ENCODE measurements at places on chromosomes 1 and 21.

DNA sequence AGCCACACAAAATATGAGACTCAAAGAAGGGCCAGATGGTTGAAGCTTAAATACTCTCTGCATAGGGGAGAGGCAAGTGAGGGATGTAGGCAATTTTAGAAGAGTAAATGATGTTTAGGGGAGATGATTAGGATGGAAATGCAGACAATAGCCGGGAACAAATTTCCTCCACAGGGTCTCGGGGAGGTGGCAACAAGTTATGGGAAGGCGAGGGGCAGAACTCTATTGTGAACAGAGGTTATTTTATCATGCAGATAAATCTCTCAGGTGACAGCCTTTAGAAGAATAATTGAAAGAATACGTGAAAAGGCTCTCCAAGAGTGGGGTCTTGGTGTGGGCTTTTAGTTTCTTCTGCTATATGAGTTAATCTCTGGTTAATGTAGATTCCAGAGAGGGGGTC lies 166.7 kb downstream of the GALNT2 start:
- no peak for DNase-seq

DNA sequence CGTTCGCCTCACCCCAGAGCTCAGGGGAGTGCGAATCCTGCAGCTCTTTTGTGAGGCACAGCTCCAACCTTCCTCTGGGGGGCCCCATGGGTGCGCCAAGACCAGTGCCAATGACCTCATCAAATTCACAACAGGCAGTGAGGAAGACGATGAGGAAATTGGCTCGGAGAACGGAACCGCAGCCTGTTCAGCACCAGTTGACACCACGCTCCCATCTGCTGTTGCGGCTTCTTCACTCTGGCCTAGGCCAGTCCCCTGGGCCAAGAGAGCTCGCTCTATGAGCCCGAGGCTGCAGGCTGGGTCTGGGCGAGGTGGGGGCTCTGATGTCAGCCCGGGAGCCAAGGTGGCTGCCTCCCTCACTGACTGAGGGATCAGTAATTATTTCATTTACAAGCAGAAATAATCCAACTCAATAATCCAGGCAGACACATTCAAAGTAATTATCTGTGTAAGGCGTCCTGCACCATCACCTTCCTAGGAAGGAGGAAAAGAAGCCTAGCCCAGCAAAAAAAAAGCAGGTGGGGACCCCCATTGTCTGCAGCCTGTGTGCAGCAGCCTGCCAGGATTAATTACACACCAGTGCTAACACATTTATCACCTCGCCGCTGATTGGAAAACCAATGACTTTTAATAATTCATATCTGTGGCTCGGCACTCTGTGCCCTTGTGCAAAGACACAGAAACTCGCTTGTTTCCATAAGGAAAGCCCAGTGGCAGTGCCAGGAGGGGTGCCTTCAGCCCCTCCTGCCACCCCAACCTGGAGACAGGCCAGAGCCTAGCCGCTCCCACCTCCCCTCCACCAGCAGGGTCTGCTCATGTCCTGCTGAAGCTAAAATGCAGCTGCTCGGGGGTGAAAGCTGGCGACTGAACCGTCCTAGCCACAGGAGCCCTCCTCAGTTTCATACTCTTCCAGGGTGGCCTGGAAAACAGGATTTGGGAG lies 1.9 kb downstream of the PLEKHA6 start:
- no peak for DNase-seq

DNA sequence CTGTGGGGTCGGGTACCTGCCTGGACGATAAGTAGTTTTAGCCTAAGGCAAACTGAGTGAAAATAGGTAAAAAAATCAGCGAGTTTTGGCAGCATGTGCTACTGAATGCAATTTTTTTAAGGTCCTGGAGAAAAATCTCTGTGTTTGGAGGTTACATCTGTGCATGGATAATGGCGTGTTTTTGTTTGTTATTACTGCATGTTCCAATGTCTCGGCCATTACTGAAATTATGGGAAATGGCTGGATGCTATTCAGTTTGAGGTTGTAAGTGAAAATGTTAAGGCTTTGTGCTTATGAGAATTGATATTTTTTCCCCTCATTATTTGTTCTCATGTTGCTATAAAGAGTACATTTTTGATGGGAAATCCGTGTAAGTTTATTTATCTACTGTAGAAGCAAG lies 441.7 kb downstream of the PRDM2 start:
- no peak for DNase-seq

GRCh38 chr1:8364528-8365442 lies 46.9 kb downstream of the SLC45A1 start:
- DNase-seq = no peak

DNA sequence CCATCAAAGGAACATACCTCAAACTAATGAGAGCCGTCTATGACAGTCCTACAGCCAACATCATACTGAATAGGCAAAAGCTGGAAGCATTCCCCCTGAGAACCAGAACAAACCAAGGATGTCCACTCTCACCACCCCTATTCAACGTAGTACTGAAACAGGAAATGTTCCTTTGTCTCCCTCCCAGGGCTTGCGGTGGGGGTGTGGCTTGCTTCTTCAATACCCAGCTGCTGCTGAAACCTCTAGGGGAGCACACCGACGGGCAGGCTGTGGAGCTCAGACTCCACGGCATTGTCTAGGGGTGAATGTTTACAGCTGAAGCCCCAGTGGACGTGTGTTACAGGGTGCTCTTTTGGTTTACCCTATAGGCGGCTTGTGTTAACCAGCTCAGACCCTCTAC lies 30.5 kb upstream of the B3GALT2 start:
- no peak for DNase-seq

GRCh38 chr1:229326601-229327000 lies 16.2 kb downstream of the CCSAP start:
- DNase-seq = no peak

DNA sequence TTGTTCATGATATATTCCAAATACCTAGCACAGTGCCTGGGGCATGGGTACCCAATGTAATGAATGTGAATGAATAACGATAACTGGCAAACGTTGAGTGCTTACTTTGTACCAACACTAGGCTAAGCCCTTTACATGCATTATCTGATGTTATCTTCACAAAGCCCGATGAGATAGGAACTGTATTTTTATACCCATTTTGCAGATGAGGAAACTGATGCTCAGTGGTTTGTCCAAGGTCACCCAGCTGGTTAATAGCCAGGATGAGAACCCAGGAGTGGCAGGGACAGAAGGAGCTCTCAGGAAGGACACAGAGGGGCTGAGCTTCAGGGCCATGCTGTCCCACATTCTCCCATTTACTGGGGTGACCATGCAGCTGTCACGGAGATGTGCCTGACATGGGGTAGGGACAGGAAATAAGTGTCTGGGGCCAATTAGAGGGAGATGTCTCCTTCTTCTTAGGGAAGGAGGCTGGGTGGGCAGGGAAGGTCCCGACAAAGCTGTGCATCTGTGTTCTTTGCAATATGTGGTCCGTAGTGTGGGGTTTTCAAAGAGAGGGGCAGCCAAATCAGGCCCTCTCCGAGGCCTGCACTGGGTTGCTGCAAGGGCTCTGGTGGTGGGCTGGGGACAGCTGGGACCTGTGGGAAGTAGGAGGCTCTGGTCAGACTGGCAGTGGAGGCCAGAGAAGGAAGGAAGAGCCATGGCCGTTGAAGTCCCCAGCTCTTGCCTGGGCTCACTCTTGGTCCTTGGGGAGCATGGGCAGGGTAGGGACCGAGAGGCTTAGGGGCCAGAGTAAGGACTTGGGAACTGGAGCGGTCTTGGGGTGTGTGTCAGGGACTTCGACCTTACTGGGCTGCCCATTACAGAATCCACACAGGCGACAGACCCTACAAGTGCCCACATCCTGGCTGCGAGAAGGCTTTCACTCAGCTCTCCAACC lies 26.6 kb downstream of the A3GALT2 start:
- no peak for DNase-seq

DNA sequence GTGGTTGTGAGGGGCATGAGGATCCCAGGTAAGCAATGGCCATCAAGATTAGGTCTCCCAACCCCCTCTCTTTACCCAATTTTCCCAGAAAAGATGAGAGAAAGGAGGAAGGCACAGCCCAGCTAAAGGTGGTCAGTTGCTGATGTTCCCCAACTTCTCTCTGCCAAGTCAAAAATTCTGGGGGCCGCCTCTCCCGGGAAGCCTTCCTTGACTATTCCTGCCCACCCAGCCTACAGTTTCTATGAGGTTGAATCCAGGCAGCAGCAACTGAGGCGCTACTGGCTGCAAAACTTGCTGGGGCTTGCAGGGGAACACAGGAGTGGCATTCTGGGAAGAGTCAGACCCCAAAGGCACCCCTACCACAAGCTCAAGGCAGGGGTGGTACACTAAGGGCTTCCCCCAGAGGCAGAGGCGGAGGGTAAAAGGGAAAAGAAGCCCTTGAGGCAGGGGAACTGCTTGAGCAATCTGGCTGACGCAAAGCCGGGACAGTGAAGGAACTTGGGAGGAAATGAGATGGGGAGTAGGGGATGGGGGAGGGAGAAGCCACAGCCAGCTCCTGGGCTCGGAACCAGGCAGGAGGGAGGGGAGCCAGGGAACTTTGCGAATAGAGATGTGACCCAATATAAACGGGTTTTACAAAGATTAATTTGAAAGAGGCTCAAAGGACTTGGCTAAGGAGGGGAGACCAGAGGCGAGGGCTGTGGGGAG lies 31.2 kb downstream of the SDC3 start:
- DNase-seq = no peak

GRCh38 chr1:11134251-11134897 lies 34.7 kb upstream of the EXOSC10 start:
- no peak for DNase-seq

GRCh38 chr1:236821091-236821627 lies 26.1 kb downstream of the MTR start:
- no peak for DNase-seq

GRCh38 chr1:55559842-55560241 lies 344.7 kb upstream of the USP24 start:
- no peak for DNase-seq

DNA sequence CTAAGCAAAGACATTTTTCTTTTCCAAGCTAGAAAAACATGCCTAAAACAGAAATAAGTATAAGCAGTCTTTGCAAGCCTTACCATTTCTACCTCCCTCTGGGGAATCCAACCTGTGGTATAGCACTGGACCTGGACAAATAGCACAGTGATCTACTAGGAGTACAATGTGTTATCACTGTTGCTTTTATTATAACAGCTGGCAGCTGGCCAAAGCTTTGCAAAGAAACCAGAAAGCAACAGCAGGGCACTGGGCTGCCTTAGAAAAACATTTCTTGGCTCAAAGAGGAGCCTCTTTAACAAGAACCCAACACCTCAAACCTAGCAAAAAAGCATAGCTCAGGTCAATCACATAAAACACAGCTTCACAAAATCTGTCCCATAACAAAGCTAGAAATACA lies 294.5 kb upstream of the GREM2 start:
- DNase-seq = no peak

DNA sequence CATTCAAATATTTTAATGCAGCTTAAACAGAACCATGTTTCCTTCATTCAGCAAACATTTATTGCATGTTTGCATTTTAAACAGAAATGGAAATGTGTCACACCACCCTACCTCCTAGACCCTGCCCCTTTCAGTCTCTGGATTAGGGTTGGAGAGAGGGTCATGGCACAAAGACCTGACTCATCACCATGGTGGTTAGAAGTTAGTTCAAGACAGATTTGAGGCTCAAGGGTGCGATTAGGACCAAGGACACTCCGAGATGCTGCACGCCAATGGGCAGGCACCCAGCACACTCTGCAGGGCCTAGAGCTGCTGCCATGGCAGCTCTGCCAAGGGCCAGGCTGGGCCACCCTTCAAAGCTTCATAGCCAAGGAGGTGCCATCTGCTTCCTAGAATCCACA lies 86.9 kb downstream of the NAV1 start:
- no peak for DNase-seq

DNA sequence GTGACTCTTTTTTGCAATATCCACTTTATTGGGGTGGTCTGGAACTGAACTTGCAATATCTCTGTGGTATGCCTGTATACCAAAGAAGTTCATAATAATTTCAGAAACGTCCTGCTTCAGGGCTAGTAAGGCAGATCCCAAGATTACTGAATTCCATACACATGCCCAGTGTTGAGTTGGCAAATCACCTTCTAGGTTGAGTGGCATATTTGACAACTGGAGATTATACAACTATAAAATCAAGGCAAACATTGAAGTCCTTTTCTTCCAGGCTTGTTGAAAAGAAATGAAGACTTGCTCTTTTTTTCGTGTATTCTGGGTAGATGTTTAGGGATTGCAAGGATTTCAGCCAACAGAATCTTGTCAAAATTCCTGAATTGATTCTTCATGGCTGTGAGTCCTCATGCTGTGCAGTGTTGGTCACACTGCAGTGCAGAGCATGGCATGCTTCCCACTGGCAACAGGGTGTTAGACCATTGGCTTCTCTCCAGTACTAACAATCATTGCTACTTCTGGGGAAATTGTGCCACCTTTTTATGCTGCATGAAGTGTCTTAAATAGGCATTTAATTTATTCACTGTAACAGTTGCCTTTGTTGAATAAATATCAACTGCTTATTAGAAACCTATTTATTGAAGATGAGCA lies 367.1 kb upstream of the ADGRL4 start:
- DNase-seq = no peak
